ENCODE measurements at places on chromosomes 13 and 19.
A peak's percentile ranks its signal among the peaks of the same experiment; 100 is the strongest.

DNA sequence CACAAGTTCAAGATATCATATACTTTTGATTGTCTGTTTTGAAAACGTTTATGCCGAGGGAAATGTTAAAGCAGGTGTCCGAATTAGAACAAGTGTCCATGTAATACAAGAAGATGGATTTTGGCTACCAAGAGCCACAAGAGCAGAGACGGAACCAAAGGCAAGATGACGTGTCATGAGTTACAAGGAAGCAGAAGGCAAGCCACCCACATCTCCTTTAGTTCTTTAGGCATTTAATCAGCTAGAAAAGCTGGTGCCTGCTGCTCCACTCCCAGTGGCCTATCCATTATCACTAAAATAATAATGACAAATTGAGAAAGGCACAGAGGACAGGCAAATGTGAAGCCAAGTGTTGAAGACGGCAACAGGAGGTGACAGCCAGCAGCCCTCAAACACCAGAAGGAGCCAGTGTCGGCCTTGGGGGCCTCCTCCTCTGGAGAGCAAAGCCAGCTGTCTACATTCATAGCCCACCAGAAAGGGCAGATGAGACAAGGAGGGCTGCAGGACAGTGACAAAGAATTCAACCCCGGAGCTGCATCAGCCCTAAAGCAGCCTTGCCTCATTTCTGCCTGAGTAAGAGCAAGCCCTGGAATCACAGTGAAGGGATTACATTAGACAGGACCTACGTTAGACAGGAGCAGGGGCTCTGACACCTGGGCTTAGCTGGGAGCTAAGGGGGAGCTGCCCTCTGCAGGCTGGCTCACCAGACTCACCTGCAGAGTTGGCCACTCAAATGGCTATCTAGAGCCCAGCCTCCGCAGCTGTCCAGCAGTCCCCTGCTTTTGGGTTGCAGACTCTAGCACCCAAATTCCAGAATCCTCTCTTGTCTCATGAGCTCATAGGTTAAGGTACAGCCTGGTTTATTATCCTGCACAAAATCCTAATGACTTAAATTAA, 569.9 kb downstream of the UQCRFS1 start:
- DNase-seq = no peak

DNA sequence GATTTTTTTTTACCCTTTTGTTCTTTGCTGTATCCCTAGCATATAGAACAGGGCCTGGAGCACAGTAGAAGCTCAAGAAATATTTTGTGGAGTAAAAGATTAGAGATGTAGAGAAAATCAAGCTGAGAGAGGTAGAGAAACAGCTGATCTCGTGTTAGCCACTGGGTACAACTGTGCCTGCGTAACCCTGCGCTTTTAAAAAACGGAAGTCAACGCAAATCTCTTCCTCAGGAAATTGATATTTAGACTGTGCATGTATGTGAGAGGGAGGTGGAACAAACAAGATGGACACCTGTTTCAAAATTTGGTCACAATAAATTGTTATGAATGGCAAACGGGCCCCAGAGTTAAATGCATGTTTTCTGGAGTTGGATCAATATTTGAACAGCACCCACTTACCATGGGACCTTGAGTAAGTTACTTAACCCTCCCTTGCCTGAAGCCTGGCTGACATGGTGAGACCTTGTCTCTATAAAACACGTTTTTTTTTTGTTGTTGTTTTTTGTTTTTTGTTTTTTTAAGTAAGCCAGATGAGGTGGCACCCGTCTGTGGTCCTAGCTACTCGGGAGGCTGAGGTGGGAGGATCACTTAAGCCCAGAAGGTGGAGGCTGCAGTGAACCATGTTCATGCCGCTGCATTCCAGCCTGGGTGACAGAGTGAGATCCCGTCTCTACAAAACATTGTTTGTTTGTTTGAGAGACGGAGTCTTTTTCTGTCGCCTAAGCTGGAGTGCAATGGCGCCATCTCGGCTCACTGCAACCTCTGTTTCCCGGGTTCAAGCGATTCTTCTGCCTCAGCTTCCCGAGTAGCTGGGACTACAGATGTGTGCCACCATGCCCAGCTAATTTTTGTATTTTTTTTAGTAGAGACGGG, 3.3 kb upstream of the EPOR start:
- DNase-seq = no peak

DNA sequence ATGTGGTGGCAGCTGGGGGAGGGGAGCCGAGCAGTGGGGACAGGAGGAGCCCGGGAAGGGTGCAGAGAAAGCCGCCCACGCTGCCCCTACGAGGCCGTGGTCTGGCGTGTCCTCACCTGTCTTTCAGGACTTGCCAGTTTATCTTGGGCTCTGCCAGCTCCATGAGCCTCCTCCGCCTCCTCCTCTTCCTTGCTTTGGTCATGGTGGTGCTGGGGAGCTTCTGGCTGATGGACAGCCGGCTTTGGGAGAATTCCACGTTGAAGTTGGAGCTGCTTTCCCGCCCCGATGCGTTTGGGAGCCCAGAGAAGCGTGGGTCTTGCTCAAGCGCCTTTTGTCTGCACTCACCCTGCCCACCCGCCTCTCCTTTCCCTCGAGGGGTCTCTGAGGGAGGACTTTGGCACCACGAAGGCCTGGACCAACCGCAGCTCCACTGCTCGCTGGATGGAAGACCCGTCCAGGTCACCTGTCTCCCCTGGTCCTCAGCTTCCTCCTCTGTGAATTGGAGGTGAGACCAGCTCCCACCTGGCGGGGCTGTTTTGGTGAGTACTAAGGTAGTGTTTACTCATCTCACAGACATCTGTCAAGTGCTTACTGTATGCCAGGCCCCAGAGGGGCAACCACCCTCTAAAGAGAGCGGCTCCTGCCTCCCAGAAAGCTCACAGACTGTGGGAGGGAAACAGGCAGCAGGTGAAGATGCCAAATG, 29.7 kb upstream of the MIER2 start:
- DNase-seq = no peak

- peak; percentile 87 for DNase-seq
Observed at GRCh38 chr19:35744430-35745327, 539 bp downstream of the U2AF1L4 start.

DNA sequence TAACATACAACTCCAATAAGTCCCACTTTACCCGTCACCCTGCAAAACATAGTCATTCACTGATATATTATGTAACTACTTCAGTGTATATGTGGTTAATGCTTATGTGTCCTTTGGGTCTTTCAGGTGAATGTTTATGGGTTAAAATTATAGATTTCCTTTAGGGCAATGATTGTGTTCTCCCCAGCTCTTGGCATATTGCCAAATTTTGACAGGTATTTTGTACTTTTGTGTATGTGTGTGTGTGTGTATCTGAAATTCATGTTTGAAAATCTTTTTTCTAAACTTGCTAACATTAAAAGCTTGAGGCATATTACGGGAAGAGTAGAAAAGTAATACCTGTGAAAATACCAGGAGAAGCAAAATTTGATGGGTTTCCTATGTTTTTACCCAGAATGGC, 8.2 kb downstream of the CDK8 start:
- DNase-seq = no peak

GRCh38 chr13:36858290-36858689, 39.3 kb downstream of the RFXAP start:
- no peak for DNase-seq

DNA sequence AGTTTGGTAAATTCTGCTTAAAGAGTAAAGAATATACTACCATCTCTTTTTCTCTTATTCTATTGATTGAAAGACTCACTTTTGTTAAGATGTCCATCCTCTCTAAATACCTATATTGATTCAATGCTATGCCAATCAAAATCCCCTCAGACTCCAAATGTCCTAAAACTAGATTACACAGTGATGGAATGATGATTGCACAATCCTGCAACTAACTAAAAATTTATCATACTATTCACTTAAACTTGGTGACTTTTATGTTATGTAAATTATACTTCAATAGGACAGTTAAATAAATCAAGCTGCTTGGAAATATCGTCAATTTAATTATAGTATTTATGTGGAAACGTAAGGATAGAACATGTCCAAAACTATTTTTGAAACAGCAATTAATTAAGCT, 2765.1 kb upstream of the PCDH20 start:
- no peak for DNase-seq

- no peak for DNase-seq
Observed at GRCh38 chr19:2603334-2603733, 99.2 kb downstream of the GNG7 start.

DNA sequence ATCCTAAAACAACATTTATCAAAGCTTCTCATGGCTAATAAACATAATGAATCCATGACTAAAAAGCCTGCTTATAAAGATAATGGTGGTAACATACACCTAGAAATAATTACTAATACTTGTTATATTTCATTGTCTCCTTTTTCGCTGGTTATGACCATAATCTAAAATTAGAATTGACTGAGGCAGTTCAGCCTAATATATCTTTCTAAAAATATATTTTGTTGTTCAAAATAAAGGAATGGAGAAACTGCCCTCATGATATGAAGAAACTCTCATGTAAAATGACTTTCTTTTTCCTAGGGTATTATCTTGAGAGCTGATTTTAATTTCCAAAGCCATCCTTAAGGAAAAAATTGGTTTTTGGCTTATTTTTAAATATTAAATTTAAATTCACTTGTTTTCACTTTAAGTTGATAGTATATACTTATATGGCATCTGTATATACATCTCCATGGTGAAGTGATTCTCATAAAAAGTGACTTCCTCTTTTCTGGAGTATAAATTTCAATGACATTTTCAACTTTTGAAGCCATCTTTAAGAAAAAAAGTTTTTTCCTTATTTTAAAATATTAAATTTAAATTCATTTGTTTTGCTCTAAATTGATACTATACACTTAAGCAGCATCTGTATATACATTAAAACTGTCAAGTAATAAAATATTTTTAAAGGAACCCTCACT, 204.6 kb downstream of the VWA8 start:
- no peak for DNase-seq

DNA sequence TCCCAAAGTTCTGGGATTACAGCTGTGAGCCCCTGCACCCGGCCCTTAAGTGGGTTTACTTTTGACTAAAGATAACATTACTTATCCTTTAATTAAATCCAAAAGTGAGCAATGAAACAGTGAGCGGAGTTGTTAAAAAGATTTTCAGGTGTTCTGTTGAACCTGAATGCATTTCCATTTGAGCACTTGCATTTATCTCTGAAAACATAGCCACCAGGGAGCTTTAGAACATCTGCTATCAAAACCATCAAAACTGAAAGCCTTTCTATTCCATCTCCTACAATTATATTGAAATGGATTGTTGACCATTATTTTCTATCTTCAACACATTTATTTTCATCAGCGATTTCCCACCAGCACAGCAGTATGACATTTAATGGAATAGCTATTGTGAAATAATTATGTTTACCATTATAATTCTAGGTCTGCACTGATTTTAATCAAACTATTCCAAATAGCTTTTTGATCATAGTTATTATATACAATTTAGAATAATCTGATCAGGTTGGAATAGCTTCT, 269.0 kb downstream of the FGF14 start:
- DNase-seq = no peak

DNA sequence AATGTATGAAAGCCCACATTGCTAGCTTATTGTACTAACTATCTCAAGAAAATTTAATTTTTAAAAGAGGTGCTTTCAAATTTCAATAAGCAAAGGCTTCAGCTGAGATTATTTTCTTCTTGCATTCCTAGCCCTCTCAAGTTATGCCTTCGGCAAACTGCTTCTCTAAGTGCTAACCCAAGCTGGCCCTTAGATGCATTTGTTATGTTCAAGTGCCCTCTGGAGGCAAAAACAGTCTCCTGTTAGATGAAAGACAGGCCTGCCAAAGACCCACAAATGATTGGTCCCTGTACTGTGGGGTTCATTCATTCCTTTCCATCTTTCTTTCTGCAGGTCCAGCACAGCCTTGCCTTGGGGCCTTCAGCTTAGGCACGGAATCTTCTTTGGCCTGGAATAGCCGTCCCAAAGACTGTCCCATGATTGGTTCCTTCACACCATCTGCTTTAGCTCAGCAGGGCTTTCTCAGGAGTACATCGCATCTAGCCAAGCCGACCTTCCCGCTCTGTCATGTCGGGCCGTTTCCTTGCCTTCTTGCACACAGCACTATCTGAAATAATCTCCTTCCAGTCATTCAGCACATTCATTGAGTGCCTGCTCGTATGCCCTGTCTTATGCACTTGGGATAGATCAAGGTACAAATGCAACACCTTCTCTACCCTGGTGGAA, 26.4 kb upstream of the TPTE2 start:
- DNase-seq = no peak

DNA sequence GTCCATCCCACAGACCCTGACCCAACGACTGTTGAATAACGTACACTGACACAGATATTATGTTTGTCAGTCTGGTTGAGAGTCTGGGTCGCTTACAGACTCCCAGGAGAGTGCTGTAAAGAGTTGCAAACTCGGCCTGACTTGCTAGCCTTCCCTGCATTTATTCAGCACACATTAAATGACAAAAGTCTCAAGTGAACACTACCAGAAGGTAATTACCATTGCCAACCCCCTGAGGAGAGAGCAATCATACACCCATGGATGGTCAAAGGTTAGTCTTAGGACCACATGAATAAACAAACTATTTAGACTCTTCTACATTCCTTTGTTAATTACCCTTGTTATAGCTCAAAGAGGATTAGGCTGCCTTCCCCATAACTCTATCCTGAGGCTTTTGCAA, 1048.6 kb downstream of the PCDH17 start:
- DNase-seq = no peak

DNA sequence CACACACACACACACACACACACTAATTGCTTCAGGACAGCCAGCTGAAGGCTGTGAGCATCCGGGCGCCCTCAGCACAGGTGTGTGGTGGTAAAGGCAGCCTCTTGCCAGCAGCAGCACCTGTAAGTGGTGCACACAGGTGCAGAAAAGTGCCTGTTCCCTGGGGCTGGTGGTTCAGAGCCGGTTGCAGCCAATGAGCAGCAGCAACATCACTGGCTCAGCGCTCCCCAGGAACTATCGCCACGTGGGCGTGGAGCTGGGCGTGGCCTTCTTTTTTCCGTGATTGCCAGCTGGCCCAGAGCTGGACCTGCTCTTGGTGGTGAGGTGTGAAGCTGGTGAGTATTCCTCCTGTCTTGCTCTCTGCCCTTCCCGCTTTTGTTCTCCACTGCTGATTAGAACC, at the start of gene NLRP5:
NLRP5 (plus strand) TSS at position 289 of the 400 bp plus-strand sequence.
- DNase-seq = no peak

DNA sequence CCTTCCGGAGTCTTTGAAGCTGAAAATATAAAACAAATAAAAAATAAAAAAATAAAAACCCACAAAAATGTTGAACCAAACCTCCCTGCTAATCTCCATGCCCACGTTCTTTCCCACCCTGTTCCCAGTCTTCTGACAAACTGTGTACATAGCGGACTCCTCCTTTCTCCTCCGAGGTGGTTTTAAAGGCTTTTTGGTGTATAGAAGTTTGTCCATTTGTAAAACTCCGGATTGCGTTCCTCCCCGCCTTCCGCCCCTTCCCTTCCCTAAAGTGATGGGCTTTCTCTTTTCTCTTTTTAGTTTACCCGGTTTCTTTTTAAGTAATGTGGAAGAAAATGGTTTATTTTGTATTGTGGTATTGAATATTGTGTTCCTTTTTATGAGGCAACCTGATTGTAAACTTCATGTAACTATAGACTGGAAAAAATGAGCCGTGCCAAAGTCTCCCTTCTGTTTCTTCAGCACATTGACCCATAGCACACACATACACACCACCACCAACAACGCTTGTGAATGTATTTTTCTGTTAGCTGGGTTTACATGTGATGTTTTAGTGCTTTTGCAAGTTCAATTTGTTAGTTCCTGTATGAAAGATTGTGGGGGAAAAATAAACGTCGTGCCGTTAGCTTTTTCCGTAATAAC, 4.4 kb downstream of the ZIC2 start:
- DNase-seq = no peak
